ENCODE measurements at places on chromosomes 6 and 20. TPM values are rescaled to one million over a fixed set of nuclear protein-coding genes. Genes with fewer than 3 reads are reported as not detected.

Gene EEF1A2
- 87.6 TPM for total RNA-seq

Gene VSX1
- total RNA-seq = 131 TPM

Gene RBCK1
- total RNA-seq = 69.6 TPM

Gene ARFGEF3
- 11.1 TPM for total RNA-seq

Gene SLC4A11
- total RNA-seq = 1.8 TPM

Gene VGLL2
- total RNA-seq = 2.8 TPM

Gene TBX18
- 38.1 TPM for total RNA-seq

Gene SLC17A3
- not detected for total RNA-seq

Gene SAMD10
- total RNA-seq = 8.9 TPM

Gene FABP7
- total RNA-seq = 213 TPM

Gene WASF1
- 31.2 TPM for total RNA-seq

Gene SLC17A2
- total RNA-seq = not detected

Gene MACROD2
- 65.6 TPM for total RNA-seq

Gene DDR1
- total RNA-seq = 148 TPM

Gene SIGLEC1
- total RNA-seq = 3.1 TPM

Gene ZSCAN31
- total RNA-seq = 16.6 TPM

Gene PSMB8
- 10.6 TPM for total RNA-seq

Gene RSPO3
- total RNA-seq = 9.5 TPM

Gene OTOR
- not detected for total RNA-seq

Gene NRSN1
- total RNA-seq = 12.5 TPM

Gene PTCRA
- total RNA-seq = not detected

Gene OPN5
- total RNA-seq = 0.33 TPM

Gene RIMS4
- total RNA-seq = 12.0 TPM

Gene HSPA12B
- 17.8 TPM for total RNA-seq

Gene UBE2C
- total RNA-seq = 15.3 TPM

Gene TAF11
- total RNA-seq = 33.5 TPM

Gene FKBP1C
- not detected for total RNA-seq
